ENCODE measurements at places on chromosomes 2 and 18. TPM values are rescaled to one million over a fixed set of nuclear protein-coding genes. Genes with fewer than 3 reads are reported as not detected.

TCF23 gene
- not detected for total RNA-seq

CCDC85A gene
- 12.7 TPM for total RNA-seq

OSGEPL1 gene
- total RNA-seq: 8.0 TPM

ATG9A gene
- 71.1 TPM for total RNA-seq

LTBP1 gene
- total RNA-seq: 27.4 TPM

CASP10 gene
- total RNA-seq: 28.2 TPM

LOXL3 gene
- 0.94 TPM for total RNA-seq

IL1B gene
- 4.1 TPM for total RNA-seq

CDH19 gene
- not detected for total RNA-seq

KHK gene
- 2.0 TPM for total RNA-seq

RFTN2 gene
- total RNA-seq: 4.4 TPM

ROCK1 gene
- 20.4 TPM for total RNA-seq

NGEF gene
- 0.53 TPM for total RNA-seq

FZD7 gene
- not detected for total RNA-seq

GLI2 gene
- 0.39 TPM for total RNA-seq

SOWAHC gene
- total RNA-seq: 5.3 TPM

GRHL1 gene
- 0.94 TPM for total RNA-seq

NAT8 gene
- total RNA-seq: not detected

TMEFF2 gene
- not detected for total RNA-seq

SP140 gene
- 0.20 TPM for total RNA-seq

SERPINB2 gene
- total RNA-seq: 5.7 TPM

HOXD1 gene
- 3.7 TPM for total RNA-seq

PEX13 gene
- total RNA-seq: 29.8 TPM

KIF5C gene
- total RNA-seq: 0.25 TPM

MYL12B gene
- 672 TPM for total RNA-seq

TUBA3E gene
- total RNA-seq: not detected

GPR35 gene
- not detected for total RNA-seq

FKBP1B gene
- total RNA-seq: 21.6 TPM

C2orf92 gene
- not detected for total RNA-seq

LOXHD1 gene
- total RNA-seq: not detected

CNDP1 gene
- total RNA-seq: not detected

IL36B gene
- not detected for total RNA-seq

LBX2 gene
- total RNA-seq: 4.3 TPM

PTMA gene
- 1,357 TPM for total RNA-seq

IMPACT gene
- total RNA-seq: 25.1 TPM

ATIC gene
- total RNA-seq: 38.7 TPM

FAM110C gene
- total RNA-seq: not detected

STAT4 gene
- total RNA-seq: not detected

DHRS9 gene
- not detected for total RNA-seq

RAX gene
- total RNA-seq: not detected

LYG1 gene
- total RNA-seq: not detected

LRRTM4 gene
- not detected for total RNA-seq

TBR1 gene
- not detected for total RNA-seq

HOXD12 gene
- not detected for total RNA-seq

ZNF396 gene
- total RNA-seq: not detected

SERPINB13 gene
- total RNA-seq: not detected

CEBPZOS gene
- 18.4 TPM for total RNA-seq

NDUFV2 gene
- 233 TPM for total RNA-seq

ABCA12 gene
- 0.05 TPM for total RNA-seq

SLC8A1 gene
- 0.34 TPM for total RNA-seq

NT5C1B gene
- total RNA-seq: not detected

HOXD11 gene
- 0.10 TPM for total RNA-seq

ANKRD30B gene
- total RNA-seq: not detected
